ENCODE measurements at places on chromosomes 5 and 9.
A peak's percentile ranks its signal among the peaks of the same experiment; 100 is the strongest.

DNA sequence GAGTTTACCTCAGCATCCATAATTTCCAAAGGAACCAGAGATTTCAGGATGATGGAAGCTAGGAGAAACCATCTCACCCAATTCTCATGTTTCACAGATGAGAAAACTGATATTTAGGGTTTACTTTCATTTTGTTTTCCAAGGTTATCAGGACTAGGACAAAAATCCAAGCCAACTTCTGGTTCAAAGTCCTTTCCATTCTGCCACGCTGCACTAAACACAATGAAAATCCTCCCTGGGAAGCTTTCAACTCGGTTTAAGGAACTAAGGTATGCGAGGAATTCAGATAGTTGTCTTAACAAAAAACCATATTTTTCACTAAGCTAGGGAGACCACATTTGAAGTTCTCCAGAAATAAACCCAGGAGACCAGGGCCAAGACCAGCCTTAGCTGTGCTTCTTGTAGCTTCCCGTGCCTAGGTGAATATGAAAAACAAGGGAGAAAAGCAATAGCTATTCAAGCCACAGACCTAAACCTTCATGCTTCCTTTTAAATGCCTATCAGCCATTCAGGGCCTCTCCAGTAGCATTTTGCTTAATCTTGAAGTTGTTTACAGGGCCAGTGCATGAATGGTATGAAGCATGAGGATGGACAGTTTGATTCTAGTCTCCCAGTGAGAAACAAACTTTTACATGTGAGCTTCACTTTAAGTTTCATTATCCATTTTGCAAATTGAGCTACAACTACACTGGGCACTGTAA, 167.9 kb downstream of the DENND1A start:
- DNase-seq, result no peak

DNA sequence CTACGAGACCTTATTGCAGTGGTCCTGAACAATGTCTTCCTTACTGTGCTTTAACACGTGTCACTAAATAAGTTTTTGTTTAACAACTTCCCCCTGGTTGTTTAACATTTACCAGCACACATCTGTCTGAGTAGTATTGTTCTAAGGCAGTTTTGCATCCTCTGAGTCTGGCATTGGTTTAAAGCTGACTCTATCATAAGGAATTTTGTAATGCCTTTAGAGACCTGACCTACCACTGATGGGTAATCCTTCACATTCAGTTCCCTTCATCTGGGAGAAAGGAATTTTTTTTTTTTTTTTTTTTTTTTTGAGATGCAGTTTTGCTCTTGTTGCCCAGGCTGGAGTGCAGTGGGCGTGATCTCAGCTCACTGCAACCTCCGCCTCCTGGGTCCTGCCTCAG, 20.0 kb upstream of the PCAT7 start:
- DNase-seq, result no peak

- DNase-seq, result no peak
Observed at GRCh38 chr9:15746905-15747304, 194.1 kb downstream of the CCDC171 start.

DNA sequence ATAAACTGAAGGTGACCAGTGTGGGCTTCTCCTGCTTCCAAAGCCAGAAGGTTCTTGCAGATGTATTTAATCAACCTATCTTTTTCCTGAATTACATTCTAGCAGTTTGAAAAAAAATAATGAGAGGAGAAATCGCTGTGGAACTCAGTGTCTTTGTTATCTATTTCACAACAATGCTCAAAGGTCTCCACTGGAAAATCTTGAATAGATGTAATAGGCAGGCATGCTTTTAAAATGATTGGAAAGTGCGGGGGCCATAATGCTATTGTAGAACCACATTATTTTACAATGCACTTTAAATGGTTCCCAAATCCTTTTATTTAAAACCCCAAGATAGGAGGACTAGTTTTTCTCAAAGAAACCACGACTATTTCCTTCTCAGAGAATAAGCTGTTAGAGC, 23.3 kb downstream of the ENC1 start:
- no peak for DNase-seq

GRCh38 chr5:150404941-150405816, 7.5 kb downstream of the CD74 start:
- no peak for DNase-seq

DNA sequence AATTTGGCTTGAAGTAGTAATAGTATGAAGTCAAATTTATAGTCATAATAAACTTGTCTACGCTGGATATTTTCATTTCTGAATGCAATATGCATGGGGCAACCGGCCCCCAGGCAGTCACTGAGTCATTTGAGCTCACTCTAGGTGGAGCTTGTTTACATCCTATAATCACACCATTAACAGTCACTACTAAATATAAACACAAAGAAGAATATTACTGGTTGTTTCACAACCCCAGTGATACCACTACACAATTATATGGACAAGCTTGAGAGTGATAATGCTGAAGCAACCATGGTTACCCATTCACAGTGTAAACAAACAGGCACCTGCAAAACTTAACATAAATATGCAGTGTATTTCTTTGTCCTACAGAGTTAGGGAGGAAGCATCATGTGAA, 68.7 kb downstream of the MARCHF3 start:
- DNase-seq, result no peak

DNA sequence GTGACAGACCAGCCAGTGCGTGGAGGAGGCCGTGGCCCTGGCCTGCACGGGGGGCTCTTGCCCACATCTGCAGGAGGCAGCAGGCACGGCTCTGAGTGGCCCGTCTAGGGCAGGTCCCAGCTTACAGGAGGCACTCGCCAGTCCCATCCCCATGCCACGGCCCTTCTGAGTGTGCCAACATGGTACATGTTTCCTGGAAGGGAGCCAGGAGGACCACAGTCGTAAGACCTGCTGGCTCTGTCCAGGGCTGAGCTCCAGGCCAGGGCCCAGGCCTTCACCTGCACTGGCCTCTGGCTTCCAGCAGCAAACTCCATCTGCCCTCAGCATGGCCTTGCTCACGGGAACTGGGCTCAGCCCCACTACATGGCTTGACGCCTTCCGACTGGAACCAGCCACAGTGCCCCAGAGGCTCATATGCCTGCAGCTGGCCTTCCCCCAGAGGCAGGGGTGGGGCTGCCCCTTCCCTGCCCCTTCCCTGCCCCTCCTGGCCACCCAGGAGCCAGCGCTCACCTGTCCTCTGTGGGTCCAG, 3.8 kb downstream of the NKD2 start:
- no peak for DNase-seq

- no peak for DNase-seq
Observed at GRCh38 chr5:175195698-175196656, 248.0 kb downstream of the DRD1 start.

GRCh38 chr5:38582293-38582974, 26.0 kb upstream of the LIFR start:
- DNase-seq, result no peak

GRCh38 chr9:124020520-124021384, 9.2 kb downstream of the LHX2 start:
- no peak for DNase-seq

- no peak for DNase-seq
Observed at GRCh38 chr9:133875131-133875530, 117.0 kb downstream of the VAV2 start.

DNA sequence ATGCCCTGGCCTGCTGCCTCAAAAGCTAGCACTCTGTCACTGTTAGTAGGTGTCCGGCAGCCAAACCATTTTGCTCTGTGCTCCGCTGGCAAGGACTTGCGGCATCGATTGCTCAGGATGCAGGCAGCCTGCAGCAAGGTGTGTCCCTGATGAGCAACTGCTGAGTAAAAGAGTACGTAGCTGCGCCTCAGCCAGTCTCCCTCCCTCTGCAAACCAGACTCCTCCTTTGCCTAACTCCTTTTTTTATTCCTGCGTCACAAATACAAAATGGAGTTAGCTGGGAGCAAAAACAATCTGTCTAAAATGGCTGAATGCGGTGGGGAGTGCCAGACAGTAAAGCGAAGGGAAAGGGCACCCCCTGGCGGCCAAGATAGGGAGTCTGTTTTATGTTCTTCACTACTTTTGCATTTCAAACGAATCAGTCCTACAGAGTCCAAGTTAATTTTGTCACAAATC, 61.1 kb downstream of the DIAPH1 start:
- peak; percentile 83 for DNase-seq

GRCh38 chr9:137482094-137482781, 23.1 kb upstream of the NSMF start:
- no peak for DNase-seq

DNA sequence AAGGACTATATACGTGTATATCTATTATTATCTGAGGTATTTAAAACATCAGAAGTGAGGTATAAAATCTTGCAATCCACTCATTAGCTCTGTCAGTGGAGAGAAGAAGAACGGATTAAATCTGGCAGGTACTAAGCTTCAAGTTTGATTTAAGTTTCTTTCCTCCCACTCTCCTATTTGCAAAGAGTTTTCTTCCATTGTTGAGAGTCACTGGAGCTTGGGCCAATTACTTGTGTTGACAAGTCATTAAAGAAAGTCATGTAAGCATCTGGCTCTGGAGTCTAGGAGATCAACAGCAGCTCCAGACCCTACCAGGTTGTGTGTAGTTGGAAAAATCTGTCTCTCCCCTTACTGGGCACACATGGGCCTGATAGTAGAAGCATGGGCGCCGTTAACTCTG, 476.8 kb upstream of the SMARCA2 start:
- no peak for DNase-seq

GRCh38 chr9:83511051-83511450, 27.1 kb downstream of the FRMD3 start:
- no peak for DNase-seq

GRCh38 chr5:150156027-150156368, 353 bp upstream of the PDGFRB start:
- DNase-seq, result no peak

GRCh38 chr9:71814815-71815214, 46.5 kb upstream of the CEMIP2 start:
- no peak for DNase-seq

DNA sequence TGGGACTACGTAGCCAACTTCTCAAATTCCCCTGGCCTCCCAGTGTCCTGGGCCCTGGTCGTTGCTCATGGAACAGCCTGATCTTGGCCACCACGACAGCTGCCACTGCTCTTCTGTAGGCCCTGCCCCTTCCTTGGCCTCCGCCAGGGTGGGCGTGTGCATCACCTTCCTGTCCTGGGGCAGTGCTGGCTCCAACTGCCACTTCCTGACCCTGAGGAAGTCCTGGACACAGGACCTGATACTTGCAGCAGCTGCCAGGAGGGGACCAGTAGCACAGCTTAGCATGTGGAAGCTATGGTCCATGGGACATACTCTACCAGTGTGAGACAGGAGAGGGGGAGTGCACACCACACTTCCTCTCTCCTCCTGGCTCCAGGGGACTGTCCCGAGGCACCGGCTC, 145.2 kb downstream of the TENT4A start:
- no peak for DNase-seq

DNA sequence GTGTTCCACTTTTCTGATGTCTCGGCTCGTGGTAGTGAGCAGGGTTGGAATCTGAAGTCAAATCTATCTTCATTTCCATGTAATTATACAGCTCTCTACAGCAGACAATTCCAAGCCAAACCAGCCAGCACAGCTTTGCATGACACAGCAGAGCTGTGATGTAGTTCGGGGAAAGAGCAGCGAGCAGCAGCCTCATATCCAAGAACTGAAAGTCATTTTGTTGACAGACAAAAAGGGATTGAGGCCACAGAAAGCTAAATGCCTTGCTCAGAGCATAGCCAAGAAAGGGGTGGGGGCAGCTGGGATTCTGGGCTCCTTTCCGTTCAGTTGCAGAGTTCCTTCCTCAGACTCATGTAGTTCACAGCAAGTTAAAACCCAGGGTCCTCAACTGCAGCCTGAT, 32.1 kb downstream of the LCP2 start:
- no peak for DNase-seq

GRCh38 chr5:107615299-107615817, 55.4 kb downstream of the EFNA5 start:
- DNase-seq, result no peak

DNA sequence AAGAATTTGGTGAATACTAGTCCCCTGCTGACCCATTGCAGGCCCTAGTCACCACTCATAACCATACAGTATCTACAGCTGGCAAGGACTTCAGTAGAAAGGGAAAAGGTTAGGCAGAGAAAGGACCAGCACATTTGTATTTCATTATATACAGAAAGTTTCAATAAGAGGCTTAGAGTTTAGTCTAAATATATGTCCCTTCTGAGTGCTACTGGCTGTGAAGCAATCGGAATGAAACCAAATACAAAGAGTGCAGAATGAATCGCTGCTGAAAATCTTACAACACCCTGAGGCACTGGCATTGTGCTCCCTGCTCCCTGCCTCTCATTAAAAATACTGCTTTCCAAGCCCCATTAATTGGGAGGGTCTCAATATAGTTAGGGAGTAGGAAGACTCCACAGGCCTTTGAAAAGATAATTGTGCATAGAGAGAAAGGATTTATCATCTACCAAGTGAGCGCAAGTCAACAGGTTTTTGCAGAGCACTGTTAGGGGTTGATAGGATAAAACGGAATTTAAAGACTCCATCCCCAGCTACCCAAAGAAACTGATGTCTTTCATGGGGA, 110.8 kb downstream of the SLC1A3 start:
- DNase-seq, result no peak

- DNase-seq, result no peak
Observed at GRCh38 chr5:67997892-67998457, 217.6 kb upstream of the PIK3R1 start.

GRCh38 chr5:138438724-138439476, at the start of gene REEP2:
Gene REEP2 (plus strand): TSS chr5:138439057. CDS start chr5:138439209, 152 bp downstream.
- DNase-seq, result peak; percentile 68

DNA sequence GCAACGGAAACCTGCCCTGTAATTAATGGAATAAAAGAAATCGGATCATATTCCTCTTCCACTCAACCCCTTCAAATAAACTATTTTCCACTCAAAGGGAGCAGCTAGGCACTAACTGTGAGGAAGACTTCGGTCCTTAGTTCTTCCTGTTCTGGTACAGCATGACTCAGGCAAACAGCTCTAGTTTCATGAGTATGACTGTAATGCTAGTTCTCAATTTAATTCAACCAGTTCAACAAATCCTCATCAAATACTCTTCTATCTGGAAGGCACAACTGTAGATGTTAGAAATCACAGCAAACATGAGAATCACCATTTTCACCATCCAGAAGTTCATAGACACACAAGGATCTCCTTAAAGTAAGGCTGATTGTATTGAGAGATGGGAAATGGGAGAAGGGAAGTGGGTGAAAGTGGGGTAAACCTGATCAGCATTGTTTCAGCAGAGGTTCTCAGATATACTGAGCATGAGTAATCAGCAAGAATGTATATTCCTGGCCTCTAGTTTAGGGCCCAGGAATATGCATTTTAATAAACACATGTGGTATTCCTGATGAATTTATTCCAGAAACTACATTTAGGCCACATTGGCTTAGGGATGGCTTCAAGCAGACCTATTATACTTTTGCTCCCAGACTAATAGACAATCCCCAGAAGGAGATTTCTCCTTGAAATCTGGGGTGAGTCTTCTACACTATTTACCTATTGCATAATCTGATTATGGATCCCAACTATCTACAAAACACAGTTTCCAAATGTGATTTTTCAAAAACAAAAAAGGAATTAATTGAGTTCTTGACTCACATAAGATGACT, 141.1 kb upstream of the SLC12A2 start:
- no peak for DNase-seq

DNA sequence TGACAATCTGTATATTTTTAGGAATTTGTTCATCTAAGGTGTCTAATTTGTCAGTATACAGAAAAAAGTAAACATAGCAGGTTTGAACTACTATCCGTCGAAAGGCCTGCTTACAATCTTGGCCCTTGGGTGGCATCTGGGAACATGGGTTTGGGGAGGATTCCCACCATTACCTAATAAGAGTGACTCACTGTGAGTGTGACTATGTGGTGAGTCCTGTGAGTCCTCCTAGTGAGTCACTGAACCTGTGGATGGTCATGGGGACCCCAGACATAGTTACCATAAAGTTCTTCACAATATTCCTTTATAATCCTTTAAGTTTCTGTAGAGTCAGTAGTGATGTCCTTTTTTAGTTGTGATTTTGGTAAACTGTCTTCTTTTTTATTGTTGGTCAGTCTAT, 37.0 kb downstream of the RNF130 start:
- DNase-seq, result no peak

Data from CD4-positive, alpha-beta T cell treated with Interleukin-12 subunit alpha and Interleukin-12 subunit beta, for 1 hour (primary cell).